Ovary (tissue), 10 donors: ENCODE measurements at places on chromosomes 3 and 15. TPM values are rescaled to one million over a fixed set of nuclear protein-coding genes. Genes with fewer than 3 reads are reported as not detected.

GRCh38 chr15:90583471-90584252 is 53.9 kb downstream of the CRTC3 start:
- DNase-seq = no peak

GRCh38 chr3:180918542-180918941 is 6.1 kb downstream of the FXR1 start:
- DNase-seq = no peak

Gene ZBED2
- 0.22 TPM for total RNA-seq

Gene RNU6-1
- not detected for total RNA-seq

Gene FBXL22
- 10.9 TPM for total RNA-seq

GRCh38 chr15:64426845-64427465 is 33.4 kb upstream of the ZNF609 start:
- DNase-seq = no peak

GRCh38 chr15:94844198-94844537 is 612.8 kb downstream of the MCTP2 start:
- no peak for DNase-seq
